Osteoblast (primary cell): ENCODE measurements at places on chromosomes 12 and 14. TPM values are rescaled to one million over a fixed set of nuclear protein-coding genes. Genes with fewer than 3 reads are reported as not detected.

GRCh38 chr12:107377596-107378385 lies 284.4 kb upstream of the CRY1 start:
- H3K27ac ChIP-seq, result no peak overlapping the region
- no peaks in the 10 kb centered on the region for H3K36me3 ChIP-seq
- peaks cover 19% of the 10 kb centered on the region for H3K4me1 ChIP-seq

GRCh38 chr14:63940387-63940786 lies 87.6 kb downstream of the SYNE2 start:
- no peak overlapping the region for H3K27ac ChIP-seq
- H3K36me3 ChIP-seq, result no peaks in the 10 kb centered on the region
- H3K4me3 ChIP-seq, result no peak overlapping the region
- no peak for DNase-seq
- no peaks in the 10 kb centered on the region for H3K4me1 ChIP-seq
- H3K27me3 ChIP-seq, result no peaks in the 10 kb centered on the region

DNA sequence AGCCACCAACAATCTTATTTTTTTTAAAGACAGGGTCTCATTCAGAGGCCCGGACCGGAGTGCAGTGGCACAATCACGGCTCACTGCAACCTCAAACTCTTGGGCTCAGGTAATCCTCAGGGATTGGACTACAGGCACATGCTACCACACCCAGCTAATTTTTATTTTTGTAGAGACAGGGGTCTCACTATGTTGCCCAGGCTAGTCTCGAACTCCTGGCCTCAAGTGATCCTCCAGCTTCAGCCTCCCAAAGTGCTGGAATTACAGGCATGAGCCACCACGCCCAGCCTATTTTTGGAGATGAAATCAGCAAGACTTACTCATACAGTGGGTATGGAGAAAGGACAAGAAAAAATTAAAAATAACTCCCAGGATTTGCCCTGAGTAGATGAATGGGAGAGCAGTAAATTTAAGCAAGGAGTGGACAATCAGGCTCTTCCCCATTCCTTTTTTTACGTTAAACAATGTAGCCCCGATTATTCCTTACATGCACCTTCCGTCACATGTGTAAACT lies 13.2 kb downstream of the FMNL3 start:
- no peak overlapping the region for H3K4me3 ChIP-seq
- no peaks in the 10 kb centered on the region for H3K27me3 ChIP-seq
- H3K4me1 ChIP-seq, result peaks cover 16% of the 10 kb centered on the region
- no peak for DNase-seq

DNA sequence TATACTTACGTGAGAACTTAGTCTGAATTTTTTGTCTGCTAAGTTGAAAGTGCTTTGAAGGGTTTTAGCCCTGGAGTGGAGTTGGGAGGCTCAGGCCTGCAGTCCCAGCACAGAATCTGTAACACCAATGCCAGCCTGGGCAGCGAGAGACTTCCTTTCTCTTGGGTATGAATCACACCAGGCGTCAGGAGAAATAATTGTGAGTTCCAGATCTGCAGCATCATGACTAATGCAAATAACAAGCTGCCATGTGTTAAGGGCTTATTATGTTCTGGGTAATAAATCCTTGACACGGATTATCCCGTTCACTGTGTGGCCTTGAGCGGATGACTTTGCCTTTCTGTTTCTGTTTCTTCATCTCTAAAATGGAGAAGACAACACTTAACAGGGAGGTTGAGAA lies 70.6 kb downstream of the B4GALNT3 start:
- H3K4me1 ChIP-seq, result peaks cover 15% of the 10 kb centered on the region
- no peaks in the 10 kb centered on the region for H3K36me3 ChIP-seq
- H3K27me3 ChIP-seq, result peaks cover 3% of the 10 kb centered on the region
- no peak overlapping the region for H3K4me3 ChIP-seq
- DNase-seq, result peak; percentile 22

DNA sequence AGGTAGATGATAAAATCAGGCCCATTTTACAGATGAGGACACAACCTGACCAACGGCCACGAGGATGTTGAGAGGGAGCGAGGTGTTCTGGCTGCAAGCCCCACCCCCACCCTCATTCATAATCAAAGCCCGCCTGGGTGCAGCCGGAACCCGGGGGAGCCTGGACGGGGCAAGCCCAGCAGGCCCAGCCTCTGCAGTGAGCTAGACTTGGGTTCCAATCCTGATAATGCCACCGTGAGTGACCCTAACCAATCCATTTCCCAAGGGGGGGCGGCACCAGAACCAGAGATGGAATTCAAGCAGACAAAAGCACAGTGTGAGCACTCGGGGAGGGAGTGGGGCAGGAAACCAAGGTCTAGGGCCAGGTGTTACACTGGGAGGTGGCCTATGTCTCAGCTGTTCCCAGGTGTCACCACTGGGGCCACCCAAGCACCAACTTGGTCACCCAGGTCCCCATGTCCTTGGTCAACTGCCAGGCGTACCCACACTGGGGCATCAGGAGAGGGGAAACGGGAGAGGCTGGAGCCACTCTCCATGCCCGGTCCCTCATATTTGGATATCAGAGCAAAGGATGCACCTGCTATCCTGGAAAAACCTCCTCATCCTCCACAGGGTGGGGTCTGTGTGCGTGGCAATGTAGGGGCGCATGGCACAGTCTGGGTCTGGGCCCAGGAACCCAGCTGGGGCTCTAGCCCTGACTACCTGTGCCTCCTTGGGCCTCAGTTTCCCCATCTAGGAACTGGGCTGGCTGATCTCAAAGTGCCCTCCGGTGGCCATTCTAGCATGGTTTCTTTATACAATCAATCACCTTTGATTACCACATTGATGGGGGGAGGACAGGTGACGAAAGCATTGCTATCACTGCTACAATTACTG lies 58.4 kb downstream of the FAM222A start:
- peak; percentile 88 for DNase-seq
- no peak overlapping the region for H3K4me3 ChIP-seq
- H3K36me3 ChIP-seq, result no peaks in the 10 kb centered on the region
- H3K27me3 ChIP-seq, result no peaks in the 10 kb centered on the region

Gene SIX4
- total RNA-seq, result 14.5 and 15.6 TPM in 2 replicates
